ENCODE measurements at places on chromosomes 3 and 15.

DNA sequence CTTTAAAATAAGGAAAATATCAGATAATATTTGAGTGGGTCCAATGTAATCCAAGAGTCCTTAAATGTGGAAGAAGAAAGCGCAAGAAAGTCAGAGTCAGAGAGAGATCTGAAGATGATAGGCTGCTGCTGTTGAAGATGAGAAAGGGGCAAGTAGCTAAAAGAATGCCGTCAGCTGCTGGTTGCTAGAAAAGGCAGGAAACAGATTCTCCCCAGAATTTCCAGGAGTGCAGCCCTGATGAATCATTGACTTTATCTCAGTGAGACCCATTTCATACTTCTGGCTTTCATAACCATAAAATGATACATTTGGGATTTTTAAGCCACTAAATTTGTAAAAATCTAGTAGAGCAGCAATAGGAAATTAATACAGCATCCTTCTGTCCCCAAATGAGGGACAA is 7.5 kb upstream of the CHMP2B start:
- DNase-seq, result no peak

- no peak for DNase-seq
Observed at GRCh38 chr15:54482251-54482650, 504.0 kb downstream of the UNC13C start.

DNA sequence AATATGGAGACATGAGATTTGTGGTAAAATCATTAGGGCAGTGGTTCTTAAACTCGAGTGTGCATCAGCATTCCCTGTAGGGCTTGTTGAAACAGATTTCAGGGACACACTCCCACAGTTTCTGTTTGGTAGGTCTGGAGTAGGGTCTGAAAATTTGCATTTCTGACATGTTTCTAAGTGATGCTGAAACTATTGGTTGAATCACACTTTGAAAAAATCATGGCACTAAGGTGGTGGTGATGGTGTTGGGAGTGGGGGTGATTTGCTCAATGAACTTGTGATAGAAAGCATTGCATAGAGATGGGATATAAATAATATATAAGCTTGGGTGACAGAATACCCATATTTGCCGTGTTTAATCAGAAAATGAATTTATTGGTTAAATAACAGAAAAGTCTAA is 11.3 kb downstream of the MITF start:
- no peak for DNase-seq

- DNase-seq, result no peak
Observed at GRCh38 chr3:55968331-55968730, 481.2 kb upstream of the WNT5A start.

- DNase-seq, result no peak
Observed at GRCh38 chr3:71051893-71052687, 531.4 kb downstream of the FOXP1 start.

DNA sequence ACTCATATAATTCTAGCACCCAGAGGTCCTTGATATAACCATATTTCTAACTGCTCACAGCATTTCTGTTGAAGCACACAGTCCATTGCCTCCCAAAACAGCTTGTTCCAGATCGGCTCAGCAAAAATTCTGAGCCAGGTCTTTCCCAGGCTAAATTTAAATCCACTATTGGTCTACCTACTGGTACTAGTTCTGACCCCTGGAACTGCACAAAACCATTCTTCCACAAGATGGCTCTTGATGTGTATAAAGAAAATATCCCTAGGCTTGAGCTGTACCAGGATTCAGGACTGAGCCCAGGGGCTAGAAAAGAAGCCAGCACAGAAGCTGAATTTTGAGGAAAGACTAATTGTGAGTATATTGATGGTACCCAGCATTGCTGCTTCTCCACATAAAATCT is 75.4 kb upstream of the ABHD17C start:
- DNase-seq, result no peak

GRCh38 chr15:29208836-29209235 is 60.8 kb downstream of the NSMCE3 start:
- no peak for DNase-seq

GRCh38 chr15:70189826-70190695 is 92.3 kb upstream of the TLE3 start:
- no peak for DNase-seq

GRCh38 chr3:34783876-34784275 is 855.4 kb upstream of the ARPP21 start:
- DNase-seq, result no peak

GRCh38 chr15:60701261-60702019 is 222.5 kb upstream of the ICE2 start:
- no peak for DNase-seq

DNA sequence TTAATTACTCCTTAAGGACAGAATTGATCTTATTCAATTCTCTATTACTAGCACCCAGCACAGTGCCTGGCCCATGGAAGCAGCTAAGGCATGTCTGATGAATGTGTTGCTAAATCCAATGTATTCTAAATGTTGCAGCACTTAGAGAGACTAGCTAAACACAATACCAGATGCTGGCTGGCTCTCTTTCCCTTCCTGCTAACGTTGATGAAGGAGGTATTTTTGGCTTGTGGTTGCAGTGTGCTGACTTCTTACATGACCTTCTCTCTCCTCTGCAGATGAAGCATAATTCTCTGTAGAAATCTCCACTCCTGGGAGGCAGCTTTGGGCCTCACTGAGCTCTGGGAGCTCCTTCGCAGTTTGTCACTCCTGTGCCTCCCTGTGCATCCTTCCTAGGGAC is 183.6 kb downstream of the PEX5L start:
- DNase-seq, result no peak

GRCh38 chr3:38978729-38979128 is 73.0 kb downstream of the SCN11A start:
- no peak for DNase-seq

GRCh38 chr15:25065286-25065685 is 110.5 kb downstream of the SNRPN start:
- DNase-seq, result no peak

- no peak for DNase-seq
Observed at GRCh38 chr3:22115581-22115980, 364.6 kb upstream of the ZNF385D start.

DNA sequence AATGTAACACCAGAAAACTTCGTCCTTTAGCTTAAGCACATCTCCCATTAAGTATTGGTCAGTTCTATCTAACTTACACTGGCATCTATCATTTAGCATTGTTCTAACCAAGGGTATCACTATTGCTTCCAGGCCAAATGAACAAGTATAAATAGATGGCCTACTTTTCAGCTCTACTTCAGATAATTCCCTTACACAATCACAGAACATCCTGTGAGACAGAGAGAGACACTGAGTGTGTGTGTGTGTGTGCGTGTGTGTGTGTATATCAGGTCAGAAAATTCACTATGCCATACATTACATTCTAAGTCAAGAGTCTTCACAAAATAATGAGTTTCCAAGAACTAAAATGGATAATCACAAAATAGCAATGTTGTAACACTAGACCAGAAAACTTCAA is 39.1 kb downstream of the SCAPER start:
- DNase-seq, result no peak

GRCh38 chr15:51924156-51925068 is 47.2 kb downstream of the LEO1 start:
- no peak for DNase-seq

DNA sequence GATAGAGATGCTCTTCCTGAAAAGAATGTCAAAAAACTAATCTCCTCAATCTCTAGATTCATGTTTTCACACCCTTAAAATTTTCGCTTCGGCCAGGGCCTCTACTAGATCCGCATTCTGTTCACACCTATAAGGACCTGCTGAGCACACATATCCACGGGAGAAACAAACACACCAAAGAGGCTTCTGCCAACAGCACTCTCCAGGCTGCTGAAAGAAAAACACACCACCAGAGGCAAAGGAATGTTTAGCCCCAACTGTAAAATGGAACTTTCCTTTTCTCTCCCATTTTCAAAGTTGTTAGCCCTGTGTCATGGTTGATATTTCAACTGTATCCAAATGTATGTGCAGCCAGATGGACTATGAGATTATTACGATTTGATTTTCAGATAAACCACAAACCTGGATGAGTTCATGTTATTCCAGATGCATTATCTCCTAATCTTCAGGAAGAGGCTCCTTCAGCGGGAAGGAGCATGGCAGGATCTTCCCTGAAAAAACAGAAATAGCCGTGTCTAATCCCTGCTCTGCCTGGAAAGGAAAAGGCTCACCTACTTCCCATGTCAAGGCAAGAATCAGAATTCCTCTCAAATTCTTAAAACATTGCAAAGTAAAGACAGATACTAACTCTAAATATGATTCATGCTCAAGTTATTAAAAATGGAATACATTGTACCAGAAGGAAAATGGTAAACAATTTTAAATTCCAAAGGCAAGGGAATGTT is 442.7 kb upstream of the NR2F2 start:
- no peak for DNase-seq

GRCh38 chr3:50737193-50737905 is 62.6 kb downstream of the DOCK3 start:
- DNase-seq, result no peak

GRCh38 chr15:80020731-80021130 is 38.7 kb upstream of the ZFAND6 start:
- DNase-seq, result no peak

GRCh38 chr3:172911142-172911541 is 160.6 kb downstream of the ECT2 start:
- no peak for DNase-seq

- peak; percentile 4 for DNase-seq
Observed at GRCh38 chr3:16618721-16619120, 13.5 kb upstream of the DAZL start.

DNA sequence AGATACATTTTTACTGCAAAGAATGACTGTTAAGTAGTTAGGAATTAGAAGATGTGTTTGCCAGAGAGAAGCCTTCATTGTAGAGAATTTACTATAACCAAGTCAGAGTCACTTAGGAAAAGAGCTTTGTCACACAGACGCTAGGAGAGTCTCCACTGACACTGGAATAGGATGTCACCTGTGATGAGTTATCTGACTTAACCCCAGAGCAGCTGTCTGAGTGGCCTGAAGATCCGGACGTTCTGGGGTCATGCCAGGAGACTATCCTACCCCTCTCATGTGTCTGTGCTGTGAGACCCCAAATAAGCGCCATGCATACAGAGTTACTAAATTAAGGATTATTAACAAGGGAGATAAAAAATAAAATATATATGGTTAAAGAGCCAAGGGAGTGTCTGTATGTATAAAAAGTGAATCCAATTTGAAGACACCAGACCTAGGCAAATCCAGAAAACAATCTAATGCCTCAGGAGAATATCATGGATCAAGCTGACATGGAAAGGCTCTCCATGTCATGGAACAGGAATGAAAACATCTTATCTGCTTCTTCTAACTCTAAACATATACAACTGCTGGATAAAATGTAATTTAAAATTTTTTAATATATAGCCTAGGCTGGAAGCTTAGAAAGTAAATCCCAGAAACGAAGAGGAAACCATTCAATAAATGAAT is 43.5 kb downstream of the ITGB5 start:
- DNase-seq, result no peak

DNA sequence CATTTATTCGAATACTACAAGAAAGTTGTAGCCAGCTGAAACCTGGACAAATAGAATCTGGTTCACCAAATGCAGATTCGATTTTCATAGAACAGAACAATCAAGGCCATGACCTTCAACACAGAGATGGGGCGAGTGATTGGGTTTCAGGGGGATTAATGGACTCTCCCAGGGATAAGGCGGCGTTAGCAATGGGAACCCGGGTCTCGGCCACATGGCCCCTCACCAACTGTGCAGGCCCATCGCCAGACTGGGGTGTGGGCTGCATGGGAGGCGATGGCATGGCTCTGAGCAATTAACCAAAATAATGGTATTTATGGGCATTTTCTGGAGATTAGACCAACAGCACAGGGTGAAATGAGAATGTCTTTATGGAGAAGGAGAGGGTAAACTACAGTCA is 34.2 kb downstream of the VGLL4 start:
- DNase-seq, result no peak

DNA sequence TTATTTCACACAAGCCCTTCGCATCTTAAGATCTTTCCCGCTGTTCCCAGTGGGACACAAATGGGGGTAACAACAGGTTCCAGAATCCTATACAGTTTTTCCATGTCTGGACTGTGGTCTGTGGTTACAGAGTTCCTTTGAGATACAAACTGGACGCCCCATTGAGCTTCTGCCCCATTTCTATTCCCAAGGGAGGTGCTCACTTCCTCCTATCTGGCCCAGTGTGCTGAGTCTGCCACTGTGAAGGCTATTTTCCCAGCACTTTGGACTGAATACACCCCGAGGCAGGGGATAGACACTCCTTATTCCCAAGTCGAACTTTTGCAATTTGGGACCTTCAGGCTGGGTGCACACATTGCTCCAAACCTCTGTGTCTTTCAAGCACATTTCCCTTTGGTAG is 44.0 kb downstream of the MESD start:
- no peak for DNase-seq

GRCh38 chr3:10364806-10365205 is 43.9 kb upstream of the SEC13 start:
- DNase-seq, result no peak

GRCh38 chr3:129809297-129809696 is 84.2 kb downstream of the TMCC1 start:
- no peak for DNase-seq

DNA sequence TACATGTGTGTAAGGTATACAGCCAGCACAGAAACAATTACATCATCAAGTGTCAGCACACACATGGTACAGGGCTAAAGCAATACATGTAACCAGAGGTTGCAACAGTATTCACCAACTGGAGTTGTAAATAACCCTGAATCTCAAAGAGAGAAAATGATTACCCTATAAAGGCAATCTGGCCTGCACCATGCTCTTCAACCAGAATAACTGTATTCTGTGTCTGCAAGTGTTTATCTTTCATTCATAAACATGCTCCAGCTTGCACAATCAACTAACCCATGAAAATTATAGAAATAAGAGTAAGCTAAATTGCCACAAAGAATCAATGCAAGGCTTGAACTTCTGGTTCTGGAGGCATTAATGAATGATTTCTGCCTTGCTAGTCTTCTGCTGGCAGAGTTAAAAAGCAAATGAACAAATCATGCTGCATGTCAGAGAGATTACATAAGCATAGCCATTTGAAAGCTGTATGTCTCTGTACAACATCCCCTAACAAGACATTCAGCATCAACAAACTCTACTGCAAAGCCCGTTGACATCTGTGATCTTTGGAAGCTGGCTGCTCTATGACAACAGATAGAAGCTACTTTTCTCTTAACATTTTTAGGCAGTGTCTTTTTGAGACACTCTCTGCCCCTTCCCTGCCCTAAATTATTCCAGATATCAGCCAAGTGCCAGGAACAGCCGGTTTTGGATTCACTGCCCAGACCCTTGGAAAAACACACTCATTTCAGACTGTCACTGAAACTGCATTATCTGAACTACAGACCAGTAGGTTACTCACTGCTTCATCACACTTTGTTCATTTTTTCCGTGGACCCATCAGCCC is 871.0 kb downstream of the OTOL1 start:
- DNase-seq, result no peak

Data from BJ (cell line).